Heart right ventricle (tissue), 16 donors: ENCODE measurements at places on chromosomes 3 and 15.

GRCh38 chr3:117625174-117625573 lies 915.6 kb downstream of the TUSC7 start:
- H3K4me1 ChIP-seq = peaks cover 8% of the 10 kb centered on the region
- H3K36me3 ChIP-seq = no peaks in the 10 kb centered on the region
- no peak for DNase-seq
- H3K27me3 ChIP-seq = no peaks in the 10 kb centered on the region

DNA sequence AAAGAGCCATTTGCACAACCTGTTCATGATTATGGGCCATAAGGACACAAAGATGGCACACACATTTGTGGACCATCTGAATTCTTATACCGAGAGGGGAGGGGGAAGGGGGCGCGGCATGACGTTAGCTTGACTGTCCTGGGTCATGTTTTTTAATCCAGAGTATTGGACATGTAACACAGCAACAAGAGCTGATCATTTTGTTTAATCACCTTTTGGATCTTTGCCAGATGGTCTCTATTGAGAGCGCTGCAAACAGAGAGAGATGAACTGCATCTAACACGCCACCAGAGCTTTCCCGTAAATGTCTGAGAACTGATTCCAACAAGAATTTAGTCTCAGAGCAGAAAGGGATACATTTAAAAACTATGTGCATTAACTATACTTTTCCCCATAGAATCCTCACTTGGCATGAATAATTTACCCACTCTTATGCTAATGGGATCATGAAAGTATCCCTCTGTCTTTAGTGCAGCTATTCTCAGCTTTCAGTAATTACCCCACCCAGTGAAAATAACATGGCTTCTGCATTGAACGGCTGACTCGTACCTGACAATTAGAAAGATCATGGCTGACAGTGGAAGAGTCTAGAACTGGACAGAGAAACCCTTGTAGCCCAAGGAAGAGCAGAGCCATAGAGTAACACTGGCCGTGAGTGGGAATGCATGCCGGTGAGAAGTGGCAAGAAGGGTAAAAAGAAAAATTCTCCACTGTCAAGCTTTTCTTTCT lies 22.6 kb downstream of the MEIS2 start:
- no peak for DNase-seq
- H3K36me3 ChIP-seq = no peaks in the 10 kb centered on the region
- H3K4me3 ChIP-seq = no peak overlapping the region
- H3K27ac ChIP-seq = no peak overlapping the region

DNA sequence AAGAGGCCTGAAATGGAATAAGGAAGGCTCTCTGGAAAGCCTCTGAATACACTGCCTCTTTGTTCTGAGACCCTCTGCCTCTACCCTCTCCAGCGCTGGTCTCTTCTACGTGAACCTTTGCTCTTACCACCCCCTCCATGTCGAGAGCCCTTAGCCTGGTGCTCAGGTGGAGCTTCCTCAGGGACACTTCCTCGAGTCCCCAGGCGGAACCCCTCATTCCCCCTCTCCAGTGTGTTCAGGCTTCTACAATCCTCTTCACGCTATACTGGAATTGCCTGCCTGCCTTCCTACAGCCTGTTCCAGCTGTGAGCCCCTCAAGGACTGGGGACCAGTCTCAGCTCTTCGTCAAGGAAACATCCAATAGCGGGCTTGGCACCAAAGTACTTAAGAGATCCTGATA lies 7.4 kb downstream of the STIMATE start:
- H3K27ac ChIP-seq = no peak overlapping the region
- no peaks in the 10 kb centered on the region for H3K27me3 ChIP-seq
- H3K4me1 ChIP-seq = peaks cover 25% of the 10 kb centered on the region
- DNase-seq = no peak
- H3K36me3 ChIP-seq = no peaks in the 10 kb centered on the region

- no peak overlapping the region for H3K27ac ChIP-seq
- peaks cover 2% of the 10 kb centered on the region for H3K4me1 ChIP-seq
- no peaks in the 10 kb centered on the region for H3K27me3 ChIP-seq
- H3K36me3 ChIP-seq = peaks cover 17% of the 10 kb centered on the region
Observed at GRCh38 chr15:89781891-89782618, 5.9 kb downstream of the MESP2 start.

DNA sequence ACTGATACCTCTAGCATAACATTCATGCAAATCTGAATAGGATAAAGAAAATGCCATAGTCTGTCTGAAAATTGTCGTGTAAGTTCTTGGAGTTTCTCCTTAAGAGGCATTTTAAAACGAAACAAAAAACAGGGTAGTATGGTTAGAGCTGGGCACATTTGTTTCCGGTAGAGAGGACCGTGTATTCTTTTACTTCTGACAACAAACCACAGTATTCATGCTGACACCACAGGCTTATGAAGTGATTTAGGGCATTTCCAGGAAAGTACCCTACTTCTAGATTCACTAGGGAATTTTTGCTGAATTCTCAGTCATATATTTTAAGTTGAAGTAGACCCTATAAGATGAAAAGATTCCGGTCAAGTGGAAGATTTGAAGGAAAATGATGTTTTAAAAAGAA lies 541.3 kb downstream of the UNC13C start:
- no peaks in the 10 kb centered on the region for H3K27me3 ChIP-seq
- no peaks in the 10 kb centered on the region for H3K36me3 ChIP-seq
- H3K4me1 ChIP-seq = no peaks in the 10 kb centered on the region
- DNase-seq = no peak

DNA sequence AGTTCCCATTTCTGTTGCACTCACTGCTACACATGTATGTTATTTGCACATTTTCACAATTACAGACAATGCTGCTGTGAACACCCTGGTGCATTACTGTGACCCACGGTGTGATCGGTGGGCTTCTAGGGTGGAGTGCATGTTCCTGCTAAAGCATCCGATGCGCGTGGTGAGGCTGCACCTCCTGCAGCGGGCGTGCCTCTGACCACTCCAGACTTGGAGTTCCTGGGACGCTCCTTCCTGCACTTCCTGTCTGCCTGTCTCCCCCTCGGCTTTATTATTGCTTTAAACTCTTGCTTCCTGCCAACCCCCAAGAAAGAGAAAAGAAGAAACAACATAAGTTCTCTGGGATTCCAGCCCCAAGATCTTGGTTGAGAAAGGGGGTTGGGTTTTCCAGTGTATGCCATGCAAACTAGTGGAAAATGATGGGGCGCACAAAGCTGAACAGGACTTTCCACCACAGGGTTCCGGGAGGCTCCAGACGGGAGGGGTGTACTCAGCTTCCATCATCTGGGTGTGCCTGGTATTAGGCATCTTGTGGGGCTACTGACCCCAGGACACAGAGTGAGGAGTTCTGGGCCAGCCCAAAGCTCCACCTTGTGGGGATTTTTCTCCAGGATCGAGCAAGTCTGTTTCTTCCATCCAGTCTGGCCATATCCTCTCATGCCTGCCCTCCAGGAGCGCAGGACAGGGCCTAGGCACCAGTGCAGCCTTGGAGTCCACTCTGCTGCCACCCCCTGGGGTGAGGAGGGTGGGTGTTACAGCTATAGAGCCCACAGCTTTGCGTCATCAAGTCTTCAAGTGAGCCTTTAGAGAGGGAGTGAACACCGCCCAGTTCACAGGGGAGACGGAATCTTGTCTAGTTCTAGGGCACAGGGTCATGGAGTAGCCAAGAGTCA lies 11.2 kb downstream of the RPL32 start:
- DNase-seq = no peak
- no peaks in the 10 kb centered on the region for H3K4me1 ChIP-seq
- H3K27me3 ChIP-seq = no peaks in the 10 kb centered on the region
- peaks cover 5% of the 10 kb centered on the region for H3K36me3 ChIP-seq

DNA sequence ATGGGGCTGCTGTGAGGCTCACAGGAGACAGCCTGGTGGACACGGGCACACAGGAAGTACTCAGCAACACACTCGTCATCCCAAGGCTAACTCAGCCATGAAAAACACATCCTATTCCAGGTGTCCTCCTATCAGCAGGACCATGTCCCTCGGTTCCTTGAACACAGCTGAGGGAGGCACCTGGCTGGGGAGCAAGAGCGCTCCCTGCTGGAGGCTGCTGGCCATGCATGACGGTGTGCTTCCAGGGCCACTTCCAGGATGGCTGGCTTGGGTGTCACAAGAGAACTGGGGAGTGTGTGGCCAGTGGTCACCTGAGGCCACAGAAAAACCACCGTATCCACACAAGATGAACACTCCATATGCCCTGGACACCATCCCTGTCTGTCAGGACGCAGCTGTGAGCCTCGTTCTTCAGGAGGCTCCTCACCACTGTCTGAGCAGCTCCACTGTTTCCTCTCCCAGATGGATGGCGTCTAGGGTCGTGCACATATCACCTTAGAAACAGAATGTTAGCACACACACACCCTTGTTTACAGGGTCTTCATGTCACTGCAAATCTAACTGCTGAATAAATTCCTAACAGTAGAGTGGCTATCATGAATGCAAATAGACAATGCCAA lies 31.0 kb downstream of the POC1A start:
- no peaks in the 10 kb centered on the region for H3K27me3 ChIP-seq
- no peak overlapping the region for H3K4me3 ChIP-seq
- DNase-seq = peak; percentile 83
- H3K4me1 ChIP-seq = peaks cover 34% of the 10 kb centered on the region
- H3K27ac ChIP-seq = peak overlapping the region; percentile 86

GRCh38 chr3:146803745-146804144 lies 198.6 kb upstream of the PLSCR5 start:
- H3K27ac ChIP-seq = no peak overlapping the region
- H3K4me1 ChIP-seq = no peaks in the 10 kb centered on the region
- H3K4me3 ChIP-seq = no peak overlapping the region
- no peaks in the 10 kb centered on the region for H3K27me3 ChIP-seq

DNA sequence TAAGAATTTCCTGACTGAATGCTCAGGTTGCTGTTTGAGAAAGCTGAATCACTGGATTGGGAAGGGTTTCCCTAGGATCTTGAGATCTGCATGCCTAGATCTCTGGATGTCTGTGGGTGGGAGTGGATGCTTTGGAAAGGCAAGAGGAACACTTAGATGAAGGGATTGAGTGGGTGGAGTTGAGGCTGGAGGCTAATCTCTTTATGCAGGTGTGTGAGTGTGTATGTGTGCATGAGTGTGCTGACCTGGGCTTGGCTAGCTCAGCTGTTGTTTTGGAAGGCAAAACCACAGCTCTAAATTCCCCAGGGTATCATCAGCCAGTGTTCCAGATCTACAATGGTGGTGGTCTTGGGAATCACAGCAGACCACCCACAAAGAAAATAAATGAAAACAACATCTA lies 60.5 kb downstream of the CLDN1 start:
- H3K27ac ChIP-seq = no peak overlapping the region
- no peaks in the 10 kb centered on the region for H3K4me1 ChIP-seq
- no peaks in the 10 kb centered on the region for H3K36me3 ChIP-seq
- no peak for DNase-seq
- no peaks in the 10 kb centered on the region for H3K27me3 ChIP-seq
- H3K4me3 ChIP-seq = no peak overlapping the region

GRCh38 chr3:171054921-171055320 lies 28.4 kb upstream of the SLC2A2 start:
- no peak overlapping the region for H3K27ac ChIP-seq
- no peaks in the 10 kb centered on the region for H3K4me1 ChIP-seq
- no peak overlapping the region for H3K4me3 ChIP-seq
- DNase-seq = no peak
- H3K27me3 ChIP-seq = no peaks in the 10 kb centered on the region
- H3K36me3 ChIP-seq = no peaks in the 10 kb centered on the region

DNA sequence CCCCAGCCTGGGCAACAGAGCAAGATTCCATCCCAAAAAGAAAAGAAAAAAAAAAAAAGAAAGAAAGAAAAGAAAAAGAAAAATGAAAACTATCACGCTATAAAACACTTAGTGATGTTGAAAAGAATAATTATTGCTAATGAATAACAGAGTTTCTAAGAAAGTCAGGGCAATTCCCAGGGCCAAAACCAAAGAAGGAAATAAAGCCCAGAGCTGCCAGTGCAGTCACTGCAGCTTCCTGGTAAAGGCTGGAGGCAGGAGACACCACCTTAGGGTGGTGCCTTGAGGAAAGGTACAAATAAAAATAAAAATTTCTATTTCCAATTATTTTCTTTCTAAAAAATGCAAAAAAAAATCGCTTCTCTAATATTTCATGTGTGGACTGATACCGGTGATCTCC lies 19.7 kb upstream of the UACA start:
- no peaks in the 10 kb centered on the region for H3K36me3 ChIP-seq
- no peaks in the 10 kb centered on the region for H3K27me3 ChIP-seq
- no peaks in the 10 kb centered on the region for H3K4me1 ChIP-seq
- H3K27ac ChIP-seq = no peak overlapping the region
- no peak for DNase-seq

- no peaks in the 10 kb centered on the region for H3K4me1 ChIP-seq
- no peaks in the 10 kb centered on the region for H3K27me3 ChIP-seq
- H3K4me3 ChIP-seq = no peak overlapping the region
- no peaks in the 10 kb centered on the region for H3K36me3 ChIP-seq
- DNase-seq = no peak
Observed at GRCh38 chr3:140176526-140176925, 241.5 kb downstream of the CLSTN2 start.

- no peak overlapping the region for H3K4me3 ChIP-seq
- H3K27me3 ChIP-seq = no peaks in the 10 kb centered on the region
- no peak for DNase-seq
- peaks cover 15% of the 10 kb centered on the region for H3K36me3 ChIP-seq
- H3K27ac ChIP-seq = no peak overlapping the region
Observed at GRCh38 chr3:31575448-31575847, 42.7 kb downstream of the STT3B start.

DNA sequence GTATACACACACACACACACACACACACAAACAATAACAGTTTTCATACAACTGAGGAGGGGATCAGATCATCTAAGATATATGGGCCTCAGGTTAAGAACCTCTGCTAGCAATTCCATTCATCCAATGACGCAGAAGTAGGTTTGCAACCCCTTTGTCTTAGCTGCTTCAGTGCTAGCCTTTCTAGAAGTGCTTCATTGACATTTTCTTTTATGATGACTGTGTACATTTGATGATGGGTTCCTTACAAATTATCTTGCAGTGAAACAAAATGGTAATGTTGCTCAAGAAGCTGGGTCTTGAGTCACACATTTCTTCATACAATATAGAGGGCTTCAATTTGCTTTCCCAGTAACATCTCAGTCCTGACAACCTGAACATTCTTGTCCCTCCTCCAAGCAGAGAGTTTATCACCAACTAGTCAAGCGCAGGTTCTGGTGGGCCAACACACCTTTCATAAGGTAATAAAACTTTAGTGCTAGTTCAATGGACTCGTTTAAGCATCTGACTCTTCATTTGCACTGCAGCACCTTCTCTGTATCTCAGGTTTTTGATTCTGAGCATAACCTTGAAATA lies 269.5 kb downstream of the CNTN3 start:
- H3K4me3 ChIP-seq = no peak overlapping the region
- DNase-seq = no peak
- no peaks in the 10 kb centered on the region for H3K36me3 ChIP-seq
- no peak overlapping the region for H3K27ac ChIP-seq

DNA sequence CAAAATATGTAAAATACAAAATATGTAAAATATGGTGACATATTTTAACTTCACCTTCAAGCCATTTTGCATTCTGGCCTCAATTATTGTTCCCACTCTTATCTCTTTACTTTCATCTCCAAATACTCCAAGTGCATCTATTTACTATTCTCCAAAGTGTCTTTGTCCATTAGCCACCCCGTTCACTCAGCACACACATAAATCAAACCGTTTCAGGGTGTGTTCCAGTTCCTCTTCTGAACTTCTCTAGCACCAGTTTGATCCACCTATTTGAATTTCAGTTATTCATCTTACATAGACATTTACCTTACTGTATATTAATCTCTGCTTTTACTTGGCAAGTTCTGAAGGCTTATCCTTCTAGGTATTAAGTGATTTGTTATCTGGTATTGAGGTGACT lies 45.1 kb downstream of the SGO1 start:
- DNase-seq = no peak
- H3K36me3 ChIP-seq = no peaks in the 10 kb centered on the region
- H3K4me1 ChIP-seq = no peaks in the 10 kb centered on the region
- no peak overlapping the region for H3K27ac ChIP-seq
